ENCODE measurements at places on chromosomes 11 and 22.

- no peak for DNase-seq
These were observed 145.8 kb downstream of the APOL5 start for GRCh38 chr22:35863432-35863831.

DNA sequence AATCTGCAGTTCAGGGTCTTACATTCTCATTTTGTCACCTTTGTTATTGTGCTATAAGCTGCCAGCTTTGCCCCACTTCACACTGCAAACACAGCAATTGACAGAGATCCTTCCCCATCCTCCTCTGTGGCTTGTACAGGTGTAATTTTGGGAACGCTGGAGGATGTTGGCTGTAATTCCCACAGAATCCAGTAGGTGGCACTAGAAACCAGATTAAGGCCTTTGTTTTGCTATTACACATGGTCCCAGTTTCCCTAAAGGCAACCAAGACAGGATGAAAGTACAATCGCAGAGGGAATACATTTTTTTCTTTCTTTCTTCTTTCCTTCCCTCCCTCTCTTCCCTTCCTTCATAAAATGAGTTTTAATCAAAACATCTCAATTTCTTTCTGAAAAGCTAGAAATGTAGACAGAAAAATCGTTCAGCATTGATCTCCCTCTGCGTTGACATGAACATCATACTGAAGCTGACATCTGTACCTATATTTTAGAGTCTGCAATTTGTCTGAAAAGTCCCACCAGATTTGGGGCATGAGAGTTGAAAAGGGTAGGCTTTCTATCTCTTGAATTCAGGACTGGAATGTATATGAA lies 21.3 kb upstream of the NELL1 start:
- no peak for DNase-seq

DNA sequence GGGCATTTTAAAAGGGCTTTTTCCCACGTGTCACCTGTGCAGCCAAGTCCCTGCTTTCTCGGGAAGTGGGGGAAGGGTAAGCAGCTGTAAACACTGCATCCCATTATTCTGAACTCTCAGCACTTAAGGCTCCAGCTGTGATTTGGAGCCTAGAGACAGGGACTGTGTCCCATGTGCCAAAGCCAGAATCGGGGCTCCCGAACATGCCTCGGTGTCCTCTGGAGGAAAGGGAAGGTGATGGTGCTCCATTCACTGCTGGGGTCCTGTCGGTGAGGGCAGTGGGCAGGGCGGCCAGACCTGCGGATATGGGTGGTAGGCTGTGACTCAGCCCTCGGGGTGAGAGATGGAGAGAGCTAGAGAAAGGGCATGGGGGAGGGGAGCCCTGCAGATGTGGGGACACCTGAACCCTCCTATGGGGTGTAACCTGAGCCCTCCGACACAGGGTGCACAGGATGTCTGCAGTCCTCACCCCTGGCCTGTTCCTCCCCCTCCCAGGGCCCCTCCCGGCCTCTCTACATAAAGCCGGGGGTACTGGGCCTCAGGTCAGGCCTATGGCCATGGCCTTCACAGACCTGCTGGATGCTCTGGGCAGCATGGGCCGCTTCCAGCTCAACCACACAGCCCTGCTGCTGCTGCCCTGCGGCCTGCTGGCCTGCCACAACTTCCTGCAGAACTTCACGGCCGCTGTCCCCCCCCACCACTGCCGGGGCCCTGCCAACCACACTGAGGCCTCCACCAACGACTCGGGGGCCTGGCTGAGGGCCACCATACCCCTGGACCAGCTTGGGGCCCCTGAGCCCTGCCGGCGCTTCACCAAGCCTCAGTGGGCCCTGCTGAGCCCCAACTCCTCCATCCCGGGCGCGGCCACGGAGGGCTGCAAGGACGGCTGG lies 31.8 kb downstream of the CAPN1 start:
- no peak for DNase-seq

DNA sequence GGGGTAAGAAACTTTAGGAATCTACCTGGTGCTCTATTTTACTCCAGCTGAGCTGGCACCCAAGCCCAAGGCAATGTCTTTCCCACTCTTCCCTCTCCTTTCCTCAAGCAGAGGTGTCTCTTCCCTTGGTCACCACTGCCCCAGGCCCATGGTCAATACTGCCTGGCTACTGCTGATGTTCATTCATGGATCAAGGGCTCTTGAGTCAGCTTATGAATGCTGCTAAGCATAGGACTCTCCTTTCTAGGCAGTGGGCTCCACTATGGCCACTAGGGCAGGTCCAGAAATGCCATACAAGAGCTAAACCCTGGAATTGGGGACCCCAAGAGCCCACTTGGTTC lies 2.7 kb upstream of the HEPN1 start:
- DNase-seq = no peak

DNA sequence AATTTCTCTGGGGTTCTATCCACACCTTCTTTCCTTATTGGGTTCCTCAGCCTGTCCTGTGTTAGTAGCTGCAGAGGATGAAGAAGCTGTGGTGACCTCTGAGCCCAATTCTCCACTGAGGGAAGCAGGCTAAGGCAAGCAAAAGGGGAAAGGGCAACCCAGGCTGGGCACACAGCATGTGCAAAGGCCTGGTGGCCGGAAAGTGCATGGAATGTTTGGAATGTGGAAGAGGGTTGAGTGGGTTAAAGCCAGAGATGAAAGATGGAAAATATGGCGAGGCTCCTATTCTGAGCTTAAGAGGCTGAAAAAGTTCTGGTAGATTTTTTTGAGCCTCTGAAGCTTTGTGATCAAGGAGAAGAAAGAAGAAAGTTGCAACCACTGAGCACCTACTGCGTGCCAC lies 247.1 kb downstream of the MIAT start:
- DNase-seq = no peak

- DNase-seq = no peak
These were observed 4.0 kb downstream of the KCNJ1 start for GRCh38 chr11:128862908-128863660.

DNA sequence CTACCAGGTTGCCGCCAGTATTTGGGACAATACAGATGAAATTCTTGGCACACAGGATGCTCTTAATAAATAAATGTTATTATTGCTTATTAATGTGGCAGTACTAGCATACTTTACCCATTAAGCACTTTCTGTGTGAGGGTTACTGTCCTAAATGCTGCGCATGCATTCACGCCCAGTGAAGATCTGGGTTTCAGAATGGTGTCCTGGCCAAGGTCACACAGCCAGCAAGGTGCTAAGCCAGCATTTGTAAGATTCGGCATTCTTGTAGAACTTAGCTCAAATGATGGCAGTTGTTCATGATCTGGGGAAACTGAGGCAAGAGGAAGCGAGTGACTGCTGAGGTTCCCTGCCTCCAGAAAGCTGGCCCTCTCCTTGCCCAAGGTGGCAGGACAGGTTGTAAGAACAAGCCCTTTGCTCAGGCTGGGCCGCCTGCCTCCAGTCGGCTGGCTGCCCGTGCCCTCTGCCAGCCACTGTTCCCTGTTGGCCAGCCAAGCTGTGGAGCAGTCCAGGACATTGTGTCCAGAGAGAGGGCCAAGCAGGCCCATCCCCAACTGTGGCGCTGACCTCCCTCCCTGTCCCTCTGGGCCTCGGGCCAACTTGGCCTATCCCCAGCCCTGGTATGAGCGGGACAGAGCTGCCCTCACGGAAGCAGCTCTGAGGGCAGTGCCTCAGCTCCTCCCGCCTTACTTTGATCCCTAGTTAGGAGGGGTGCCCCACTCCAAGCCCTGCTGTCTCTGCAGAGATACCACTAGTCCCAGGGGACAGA lies 28.8 kb downstream of the TOB2 start:
- no peak for DNase-seq

- no peak for DNase-seq
These were observed 676.0 kb downstream of the NTM start for GRCh38 chr11:132046288-132046865.

DNA sequence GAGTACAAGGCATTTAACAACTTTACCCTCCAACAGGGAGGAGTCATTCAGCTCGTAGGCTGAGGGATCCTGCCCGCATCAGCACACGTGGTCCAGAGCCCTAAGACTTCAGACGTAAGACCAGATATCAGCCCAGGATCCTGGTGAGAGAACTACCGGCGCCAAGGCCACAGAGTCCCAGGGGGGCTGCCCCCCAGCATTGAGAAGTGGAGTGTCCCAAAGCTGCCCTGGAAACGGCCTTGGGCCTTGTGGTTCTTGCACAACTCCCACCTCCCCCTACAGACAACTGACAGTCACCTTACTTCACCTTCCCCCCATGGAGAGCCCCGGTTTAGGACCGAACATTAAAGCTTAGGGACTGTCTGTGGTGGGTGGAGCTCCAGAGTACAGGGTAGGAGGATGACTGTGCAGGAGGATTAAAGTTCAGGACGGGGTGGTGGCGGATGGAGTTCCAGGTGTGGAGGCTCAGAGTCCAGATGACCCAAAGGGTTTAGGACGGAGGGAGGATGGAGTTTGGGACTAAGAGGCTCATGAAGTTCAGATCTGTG lies 1.0 kb downstream of the C11orf91 start:
- no peak for DNase-seq

- no peak for DNase-seq
These were observed 3.7 kb upstream of the GAL start for GRCh38 chr11:68680541-68681231.

DNA sequence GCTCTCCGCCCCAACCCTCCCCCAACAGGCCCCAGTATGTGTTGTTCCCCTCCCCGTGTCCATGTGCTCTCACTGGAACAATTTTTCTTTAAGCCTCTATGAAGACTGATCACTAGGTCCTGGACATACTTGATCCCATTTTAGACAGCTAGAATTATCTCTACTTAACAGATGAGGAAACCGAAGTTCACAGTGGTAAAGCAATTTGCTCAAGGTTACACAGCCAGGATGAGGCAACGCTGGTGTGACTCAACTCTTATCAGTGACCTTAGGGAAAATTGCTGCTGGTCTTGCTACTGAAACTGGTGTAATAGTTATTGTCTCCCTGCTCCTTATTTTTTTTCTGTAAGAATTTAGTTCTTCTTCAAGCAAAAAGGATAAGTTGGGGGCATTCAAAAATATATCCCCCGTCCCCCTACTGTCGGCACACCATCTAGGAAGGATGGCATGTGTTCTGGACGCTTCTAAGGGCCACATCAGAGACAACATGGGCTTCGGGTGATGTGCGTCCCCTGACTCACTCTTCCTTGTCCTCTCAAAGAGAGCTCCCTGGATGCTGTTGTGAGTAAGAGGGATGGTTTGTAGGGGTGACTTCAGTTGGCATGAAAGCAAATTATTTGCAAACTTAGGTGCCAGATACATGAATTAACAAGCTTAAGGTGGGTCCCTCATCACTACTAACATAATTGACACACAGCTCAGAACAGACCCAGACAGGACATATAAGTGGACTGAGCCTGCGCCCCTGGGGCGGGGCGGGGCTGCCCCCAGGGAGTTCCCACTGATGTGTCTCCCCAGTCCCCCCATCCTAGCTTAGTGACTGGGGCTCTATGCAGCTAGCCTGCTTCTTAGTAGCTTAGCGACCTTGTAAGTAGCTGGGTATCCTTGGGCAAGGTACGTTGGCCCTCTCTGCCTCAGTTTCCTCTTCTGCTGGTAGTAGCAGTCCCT lies 23.6 kb upstream of the ALX4 start:
- DNase-seq = no peak

DNA sequence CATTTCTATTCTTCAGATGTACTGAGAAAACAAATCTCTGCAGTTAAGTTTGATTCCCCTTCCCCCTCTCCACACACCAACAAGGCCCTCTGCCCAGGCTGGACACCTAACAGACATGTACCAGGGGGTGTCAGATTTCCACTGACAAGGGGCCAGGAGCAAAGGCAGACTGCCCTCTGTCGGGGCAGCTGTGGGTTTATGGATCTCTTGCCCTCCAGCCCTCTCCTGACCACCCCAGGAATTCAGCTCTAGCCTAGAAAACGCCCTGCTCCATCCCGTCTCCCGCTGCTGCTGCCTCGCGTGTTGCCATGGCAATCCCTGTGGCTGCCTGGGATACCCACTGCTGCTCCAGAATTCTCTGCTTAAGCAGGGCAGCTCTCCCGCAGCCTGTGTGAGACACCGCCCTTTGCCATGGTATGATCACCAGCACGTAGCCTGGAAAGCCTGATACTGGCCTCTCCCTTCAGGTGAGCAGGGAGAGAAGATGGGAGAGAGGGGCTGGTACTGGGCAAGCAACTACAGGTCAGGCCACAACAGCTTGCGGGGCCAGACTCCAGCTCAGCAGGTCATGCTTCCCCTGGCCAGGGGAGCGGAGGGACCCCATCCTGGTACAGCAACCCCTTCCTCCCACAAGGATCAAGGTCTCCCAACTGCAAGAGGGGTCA lies 41.6 kb downstream of the BUD13 start:
- DNase-seq = no peak

GRCh38 chr22:20247010-20247505 lies 21.1 kb downstream of the RTN4R start:
- no peak for DNase-seq

GRCh38 chr22:28728621-28729313 lies 12.9 kb downstream of the CHEK2 start:
- DNase-seq = no peak

DNA sequence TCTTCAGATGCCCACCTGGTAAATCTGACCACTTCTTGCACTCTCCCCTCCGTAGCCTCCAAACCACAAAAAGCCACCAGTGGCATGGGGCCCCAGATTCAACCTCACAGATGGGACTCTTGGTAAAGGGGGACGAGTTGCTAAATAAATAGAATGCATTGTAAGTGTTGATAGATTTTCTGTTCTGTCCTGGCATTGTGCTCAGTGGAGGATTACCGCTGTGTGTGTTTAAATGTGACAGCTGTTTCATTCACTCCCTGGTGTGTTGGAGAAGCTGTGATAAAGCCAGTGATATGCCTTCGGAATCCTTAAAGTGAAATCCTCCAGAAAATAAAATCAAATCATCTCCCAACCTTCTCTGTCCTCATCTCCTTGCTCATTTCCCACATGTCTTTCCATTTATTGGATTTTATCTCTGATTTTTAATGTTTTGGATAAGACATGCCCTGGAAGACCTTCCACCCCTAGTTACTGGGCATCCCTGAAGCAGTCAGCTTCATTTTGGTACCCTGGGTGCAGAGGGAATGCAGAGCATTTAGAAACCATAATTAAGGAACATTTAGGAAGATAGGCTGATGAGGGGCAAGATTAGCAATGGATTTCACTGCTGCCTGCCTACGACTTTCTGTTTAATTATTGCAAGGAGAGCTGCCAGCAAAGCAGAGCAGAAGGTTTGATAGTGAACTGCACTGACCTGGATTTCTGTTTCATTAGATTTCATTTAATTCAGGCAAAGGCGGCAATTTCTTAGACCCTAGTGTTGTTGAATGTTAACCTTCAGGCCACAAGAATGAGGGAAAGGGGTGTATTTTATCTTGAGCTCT lies 460.9 kb upstream of the KIRREL3 start:
- no peak for DNase-seq

GRCh38 chr11:77129069-77129841 lies 1.2 kb downstream of the MYO7A start:
- no peak for DNase-seq

GRCh38 chr11:87366346-87366745 lies 328.6 kb downstream of the TMEM135 start:
- DNase-seq = no peak

Data from GOT3 (cell line).